NCI-H1417 treated with DMSO at 0.1 percent for 48 hours (cell line): ENCODE measurements at places on chromosomes 13 and 19.
A peak's percentile ranks its signal among the peaks of the same experiment; 100 is the strongest.

- DNase-seq: no peak
Observed at GRCh38 chr13:106657104-106657503, 89.2 kb upstream of the ARGLU1 start.

- peak; percentile 88 for DNase-seq
Observed at GRCh38 chr19:2475702-2476450, at the start of gene GADD45B. GADD45B (plus strand) TSS chr19:2476127; CDS start chr19:2476359, 232 bp downstream.

- no peak for DNase-seq
Observed at GRCh38 chr19:4555657-4556561, 3.6 kb downstream of the SEMA6B start.

GRCh38 chr13:37345869-37346268 lies 240.4 kb upstream of the CSNK1A1L start:
- no peak for DNase-seq

GRCh38 chr19:1230783-1231489 lies 6.9 kb downstream of the CBARP start:
- no peak for DNase-seq

DNA sequence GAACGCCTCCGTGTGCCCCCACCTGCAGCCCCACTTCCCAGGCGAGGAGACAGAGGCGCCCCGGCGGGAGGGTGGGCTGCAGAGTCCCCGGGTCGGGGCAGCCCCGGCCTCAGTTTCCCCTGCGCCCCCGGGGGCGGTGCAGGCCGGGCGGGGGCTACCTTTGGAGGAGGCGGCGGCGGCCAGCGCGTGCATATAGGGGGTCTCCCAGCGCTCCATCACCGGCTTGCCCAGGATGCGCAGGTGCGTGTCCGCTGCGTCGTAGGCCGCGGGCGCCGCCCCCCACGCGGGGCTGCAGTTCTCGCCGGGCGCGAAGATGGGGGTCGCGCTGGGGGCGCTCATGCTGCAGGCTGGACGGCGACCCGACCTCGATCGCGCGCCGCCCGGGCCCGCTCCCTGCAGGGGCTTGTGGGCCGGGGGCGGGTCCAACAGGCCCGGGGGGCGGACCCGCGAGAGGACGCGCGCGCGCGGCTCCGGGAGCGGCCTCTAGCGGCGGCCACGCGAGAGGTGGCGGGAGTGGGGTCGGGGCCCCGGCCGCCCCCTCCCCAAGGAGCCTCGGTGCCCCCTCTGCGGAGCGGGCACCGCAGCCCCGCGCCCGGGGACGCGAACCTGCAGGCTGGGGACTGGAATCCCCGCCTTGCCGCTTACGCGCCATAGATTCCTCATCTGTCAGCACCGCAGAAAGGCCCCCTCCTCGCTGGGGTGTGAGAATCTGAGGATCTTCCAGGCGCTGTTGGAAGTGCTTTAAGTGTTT lies at the start of gene GAMT:
TSS of gene GAMT (minus strand) at position 405 of the 751 bp plus-strand sequence. CDS start at position 339, 66 bp downstream.
- no peak for DNase-seq

- DNase-seq: no peak
Observed at GRCh38 chr13:48449656-48450055, 36.7 kb upstream of the LPAR6 start.

DNA sequence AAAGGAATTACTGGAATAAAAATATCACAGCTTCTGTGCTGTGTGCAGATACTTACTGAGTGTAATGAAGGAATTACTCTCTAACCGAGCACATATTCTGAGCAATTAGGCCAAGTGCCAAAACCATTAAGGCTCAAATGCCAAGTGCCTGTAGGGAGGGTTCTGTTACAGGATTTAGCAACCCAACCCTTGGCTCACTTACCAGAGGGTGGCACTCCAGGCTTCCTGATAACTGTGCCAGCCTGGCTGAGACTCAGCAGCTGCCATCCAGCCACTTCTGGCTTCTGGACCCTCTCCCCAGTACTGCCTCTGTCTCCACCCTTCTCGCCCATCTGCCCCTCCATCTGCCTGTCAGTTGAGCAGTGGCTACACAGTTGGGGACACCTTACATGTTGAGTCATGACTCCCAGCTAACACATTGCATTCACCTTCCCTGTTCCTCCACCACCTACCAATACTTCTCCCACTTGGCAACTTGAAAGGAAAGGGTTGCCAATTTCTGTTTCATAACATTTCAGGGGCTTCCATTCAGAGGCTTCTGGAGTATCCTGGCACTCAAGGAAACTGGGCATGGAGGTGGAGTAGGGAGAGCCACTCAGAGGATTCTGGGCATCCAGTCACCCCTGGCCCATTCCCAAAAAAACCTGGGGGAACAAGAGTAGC lies 110.5 kb downstream of the COG6 start:
- no peak for DNase-seq

- DNase-seq: no peak
Observed at GRCh38 chr13:52669677-52670076, 17.0 kb downstream of the SUGT1 start.

- DNase-seq: no peak
Observed at GRCh38 chr13:52894413-52894812, 46.0 kb upstream of the PCDH8 start.

DNA sequence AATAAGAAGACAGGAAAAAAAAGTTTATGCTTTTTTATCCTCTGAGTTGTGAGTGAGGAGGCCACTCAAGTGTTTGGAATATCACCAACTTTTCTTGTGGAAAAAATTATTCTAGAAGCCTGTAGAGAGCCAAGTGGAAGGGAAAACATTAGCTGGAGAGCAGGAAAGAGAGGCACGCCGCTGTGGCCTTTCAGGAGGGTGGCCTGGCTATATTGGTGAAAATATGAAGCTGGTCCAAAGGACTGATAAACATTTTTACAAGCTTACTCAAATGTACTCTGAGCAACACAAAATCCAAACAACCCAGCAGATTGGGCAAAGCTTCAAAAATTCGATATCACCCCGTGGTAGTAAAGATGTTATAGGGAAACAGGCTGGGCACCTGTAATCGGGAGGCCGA lies 2.3 kb upstream of the EIF3G start:
- no peak for DNase-seq

DNA sequence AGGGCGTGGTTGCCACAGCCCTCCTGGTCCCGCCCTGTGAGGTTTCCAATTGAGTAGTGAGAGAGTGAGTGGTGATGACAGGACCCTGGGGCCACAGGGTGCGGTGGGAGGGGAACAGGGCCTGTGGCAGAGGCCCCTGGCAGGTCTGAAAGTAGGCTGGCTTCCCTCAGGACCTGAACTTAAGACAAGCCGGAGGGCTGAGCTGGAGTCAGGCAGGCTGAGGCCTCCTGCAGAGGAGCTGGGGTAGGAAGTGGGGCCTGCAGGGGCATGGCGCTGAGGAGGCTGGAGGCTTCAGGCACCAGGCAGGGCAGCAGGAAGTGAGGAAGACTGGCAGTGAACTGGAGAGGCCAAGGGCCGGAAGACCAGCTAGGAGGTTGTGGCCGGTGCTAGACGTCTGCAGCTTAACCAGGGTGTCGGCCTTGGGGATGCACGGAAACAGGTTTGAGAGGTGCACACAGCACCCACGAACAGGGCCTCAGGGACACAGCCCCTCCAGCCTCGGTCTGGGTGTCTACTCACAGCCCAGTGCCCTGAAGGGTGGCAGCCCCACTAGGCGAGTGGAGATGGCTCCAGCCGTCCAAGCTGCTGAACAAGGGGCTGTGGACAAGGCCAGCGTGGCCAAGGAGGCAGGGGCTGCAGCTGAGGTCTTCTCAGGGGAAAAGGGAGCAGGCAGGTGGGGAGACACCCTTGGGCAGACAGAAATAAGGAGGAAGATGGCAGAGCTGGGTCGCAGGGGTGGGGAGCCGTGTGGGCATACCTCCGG lies 17.8 kb downstream of the POP4 start:
- no peak for DNase-seq

DNA sequence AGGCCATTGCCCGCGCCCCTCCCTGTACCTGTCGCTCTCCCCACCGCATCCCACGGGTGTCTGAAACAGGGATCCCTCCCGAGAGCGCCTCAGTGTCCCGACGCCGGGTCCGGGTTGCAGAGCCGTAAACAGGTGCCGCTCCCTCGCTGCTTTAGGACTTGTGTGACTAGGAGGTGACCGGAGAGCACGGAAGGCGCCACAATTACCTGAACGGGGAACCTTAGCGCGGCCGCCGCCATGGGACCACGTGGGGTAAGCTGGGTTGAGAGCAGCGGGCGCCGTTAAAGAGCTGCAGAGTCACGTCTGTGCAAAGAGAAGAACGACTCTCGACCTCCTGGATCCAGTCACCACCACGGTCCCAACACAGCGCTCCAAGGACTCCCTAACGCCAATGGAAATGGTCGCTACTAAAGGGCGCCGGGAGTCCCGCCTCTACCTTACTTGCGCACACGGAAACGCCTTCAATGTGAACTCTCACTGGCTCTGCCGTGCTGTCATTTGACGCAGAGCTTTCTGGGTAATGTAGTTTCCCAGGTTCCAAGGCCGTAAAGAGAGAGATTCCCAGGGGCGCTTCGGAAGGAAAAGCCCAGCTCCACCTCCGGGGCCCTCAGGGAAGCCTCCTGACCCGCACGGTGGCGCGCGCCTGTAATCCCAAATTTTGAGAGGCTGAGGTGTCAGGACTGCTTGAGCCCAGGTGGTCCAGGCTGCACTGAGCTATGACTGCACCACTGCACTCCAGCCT lies at the start of gene ZNF552:
TSS of gene ZNF552 (minus strand) at position 409 of the 742 bp plus-strand sequence. CDS start at position 239, 170 bp downstream.
- DNase-seq: peak; percentile 23

DNA sequence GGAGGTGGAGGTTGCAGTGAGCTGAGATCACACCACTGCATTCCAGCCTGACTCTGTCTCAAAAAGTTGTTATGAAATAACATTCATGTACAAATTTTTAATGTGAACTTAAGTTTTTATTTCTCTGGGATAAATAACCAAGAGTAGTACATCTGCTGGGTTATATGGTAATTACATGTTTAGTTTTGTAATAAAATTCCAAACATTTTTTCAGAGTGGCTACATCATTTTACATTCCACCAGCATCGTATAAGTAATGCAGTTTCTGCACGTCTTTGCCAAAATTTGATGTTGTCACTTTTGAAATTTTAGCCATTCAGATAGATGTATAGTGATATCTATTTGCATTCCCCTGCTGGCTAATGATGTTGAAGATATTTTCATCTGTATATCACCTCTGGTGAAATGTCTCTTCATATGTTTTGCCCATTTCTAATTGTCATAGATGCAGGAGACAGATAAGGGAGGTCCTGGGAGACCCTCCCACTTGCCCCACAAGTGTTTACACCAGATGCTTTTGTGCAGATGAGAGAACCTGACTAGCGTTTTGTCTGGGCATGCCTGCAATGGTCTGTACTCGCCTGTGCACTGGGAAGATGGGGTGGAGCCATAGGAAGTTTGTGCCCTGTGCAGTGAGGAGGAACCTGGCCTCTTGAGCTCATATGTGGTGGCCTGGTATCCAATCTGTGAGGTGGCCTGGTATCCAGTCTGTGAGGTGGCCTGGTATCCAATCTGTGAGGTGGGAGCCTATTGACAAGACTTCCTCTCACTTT lies 12.7 kb upstream of the KBTBD6 start:
- DNase-seq: no peak

GRCh38 chr13:50060718-50061117 lies 45.5 kb downstream of the KCNRG start:
- DNase-seq: no peak

DNA sequence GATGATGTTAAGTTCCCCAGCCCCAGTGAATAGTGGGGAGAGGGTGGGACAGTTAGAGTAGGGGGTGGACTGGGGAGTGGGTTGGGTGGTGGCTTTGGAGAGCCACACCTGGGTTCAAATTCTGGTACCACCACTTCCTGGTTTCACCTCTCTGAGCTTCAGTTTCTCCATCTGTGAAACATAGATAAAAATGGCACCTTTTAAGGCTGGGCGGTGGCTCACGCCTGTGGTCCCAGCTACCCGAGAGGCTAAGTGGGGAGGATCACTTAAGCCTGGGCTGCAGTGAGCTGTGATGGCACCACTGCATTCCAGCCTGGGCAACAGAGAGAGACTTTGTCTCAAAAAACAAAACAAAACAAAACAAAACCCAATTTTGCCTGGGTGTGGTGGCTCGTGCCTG lies 5.9 kb downstream of the VAV1 start:
- no peak for DNase-seq

DNA sequence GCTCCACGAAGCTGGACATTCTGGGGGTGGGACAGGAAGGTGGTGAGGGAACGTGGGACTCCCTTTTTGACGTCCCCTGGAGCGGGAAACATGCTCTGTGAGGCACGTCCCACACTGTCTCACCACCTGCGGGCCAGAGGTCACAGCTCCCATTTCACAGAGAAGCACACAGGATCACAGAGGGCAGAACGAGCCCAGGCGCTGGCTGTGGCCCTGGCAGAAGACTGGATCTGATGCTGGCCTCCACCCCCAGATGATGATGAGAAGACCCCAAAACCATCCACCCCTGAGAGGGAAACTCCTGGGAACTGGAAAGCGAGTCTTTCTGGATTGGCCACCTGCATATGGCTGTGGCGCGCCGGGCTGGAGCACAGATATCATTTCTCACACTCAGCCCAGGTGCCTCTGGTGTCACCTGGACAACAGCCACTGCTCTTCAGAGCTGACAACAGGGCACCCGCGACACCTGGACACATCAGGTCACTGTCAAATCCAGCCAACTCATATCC lies 216.2 kb downstream of the TUBA3C start:
- no peak for DNase-seq

DNA sequence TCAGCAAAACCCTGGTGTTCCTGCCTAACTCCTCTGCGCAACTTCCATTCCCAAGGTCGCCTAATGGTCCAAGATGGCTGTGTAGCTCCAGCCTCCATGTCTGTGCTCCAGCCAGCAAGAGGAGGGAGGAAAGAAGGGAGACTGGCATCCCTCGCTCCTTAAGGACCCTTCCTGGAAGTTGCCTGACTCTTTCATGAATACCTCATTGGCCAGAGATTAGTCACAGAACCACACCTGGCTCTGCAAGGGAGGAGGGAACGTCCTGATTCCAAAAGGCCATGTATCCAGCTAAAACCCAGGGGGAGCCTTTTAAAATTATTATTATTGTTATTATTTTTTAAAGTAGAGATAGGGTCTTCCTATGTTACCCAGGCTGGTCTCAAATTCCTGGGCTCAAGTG lies 4.8 kb downstream of the KCNK6 start:
- no peak for DNase-seq

DNA sequence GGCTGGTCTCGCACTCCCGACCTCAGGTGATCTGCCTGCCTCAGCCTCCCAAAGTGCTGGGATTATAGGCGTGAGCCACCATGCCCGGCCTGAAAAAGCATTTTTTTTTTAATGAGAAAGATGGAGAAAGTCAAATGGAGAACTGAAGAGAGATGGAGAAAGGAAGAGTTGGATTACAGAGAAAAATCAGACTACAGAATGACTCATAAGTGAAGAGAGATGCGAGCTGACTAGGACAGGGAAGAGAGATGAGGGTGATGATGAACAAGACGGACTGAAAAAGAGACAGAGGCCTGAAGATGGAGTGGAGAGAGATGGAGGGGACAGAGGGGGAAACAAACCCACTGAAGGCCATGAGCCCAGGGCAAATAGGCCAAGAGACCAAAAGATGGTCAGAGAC lies 1.5 kb downstream of the DHX34 start:
- no peak for DNase-seq
